ENCODE measurements at places on chromosomes 3 and 15.
A peak's percentile ranks its signal among the peaks of the same experiment; 100 is the strongest.

DNA sequence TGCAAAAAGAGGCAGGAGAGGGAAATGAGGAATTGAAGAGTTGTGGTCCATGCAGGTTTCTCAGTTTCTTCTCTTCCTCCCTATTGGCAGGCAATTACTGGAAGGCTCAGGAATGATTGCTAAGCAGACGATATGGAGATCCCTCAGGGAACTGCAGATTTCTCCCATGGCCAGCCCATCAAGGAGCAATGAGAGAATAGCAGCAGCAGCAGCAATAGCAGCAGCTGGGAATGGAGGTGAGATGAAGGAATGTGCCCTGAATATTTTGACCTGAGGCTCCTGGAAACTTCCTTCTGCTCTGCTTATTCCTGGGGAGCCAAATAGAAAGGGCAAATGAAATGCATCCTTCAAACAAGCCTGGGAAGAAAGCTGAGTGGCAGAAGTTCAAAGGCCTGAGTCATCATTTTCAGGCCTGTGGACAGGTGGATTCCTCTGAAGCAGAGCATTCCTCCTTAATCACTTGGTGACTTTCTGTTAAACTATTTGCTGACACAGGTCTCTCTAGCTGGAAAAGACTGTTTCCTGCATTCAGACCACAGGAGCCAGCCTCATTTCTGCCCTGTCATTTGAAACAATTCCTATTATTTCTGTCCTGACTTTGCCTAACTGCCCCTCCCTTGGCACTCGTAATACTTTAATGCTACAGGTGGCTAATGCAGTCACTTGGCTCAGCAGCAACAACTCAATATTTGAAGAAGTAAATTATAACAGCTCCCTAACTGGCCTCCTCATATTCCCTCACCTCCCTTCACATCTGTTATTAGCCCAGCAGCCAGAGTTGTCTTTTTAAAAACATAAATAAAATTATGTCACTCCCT lies 146.9 kb upstream of the GADL1 start:
- no peak for DNase-seq

GRCh38 chr3:126442856-126443242 lies 32.8 kb downstream of the ZXDC start:
- no peak for DNase-seq

DNA sequence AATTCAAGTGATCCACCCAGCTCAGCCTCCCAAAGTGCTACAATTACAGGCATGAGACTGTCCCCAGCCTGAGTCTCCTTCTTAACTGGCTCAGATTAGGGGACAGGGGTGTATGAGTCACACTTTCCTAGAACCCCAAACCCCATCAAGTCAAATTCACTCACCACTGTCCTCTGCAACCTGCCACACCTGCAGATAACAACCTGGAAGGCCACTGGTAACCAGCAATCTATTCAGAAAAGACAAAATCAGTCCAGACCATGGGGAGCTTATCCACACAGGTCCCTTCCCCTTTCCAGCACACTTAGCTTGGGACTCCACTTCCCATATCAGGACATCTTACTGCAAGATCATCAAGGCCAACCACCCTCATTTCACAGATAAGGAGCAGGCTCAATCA lies 6.4 kb downstream of the WDR73 start:
- DNase-seq: no peak

- no peak for DNase-seq
Observed at GRCh38 chr3:13638927-13639326, 90.0 kb downstream of the FBLN2 start.

DNA sequence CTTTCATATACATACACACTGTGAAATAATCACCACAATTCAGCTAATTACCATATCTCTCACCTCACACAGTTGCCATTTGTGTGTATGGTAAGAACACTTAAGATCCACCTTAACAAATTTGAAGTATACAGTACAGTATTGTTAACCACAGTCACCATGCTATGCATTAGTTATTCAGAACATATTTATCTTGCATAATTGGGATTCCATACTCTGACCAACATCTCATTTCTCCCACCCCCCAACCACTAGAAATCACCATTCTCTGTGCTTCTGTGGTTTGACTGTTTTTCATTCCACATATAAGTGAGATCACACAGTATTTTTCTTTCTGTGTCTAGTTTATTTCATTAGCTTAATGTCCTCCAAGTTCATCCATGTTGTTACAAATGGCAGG lies 247.7 kb upstream of the CTNNB1 start:
- DNase-seq: no peak

DNA sequence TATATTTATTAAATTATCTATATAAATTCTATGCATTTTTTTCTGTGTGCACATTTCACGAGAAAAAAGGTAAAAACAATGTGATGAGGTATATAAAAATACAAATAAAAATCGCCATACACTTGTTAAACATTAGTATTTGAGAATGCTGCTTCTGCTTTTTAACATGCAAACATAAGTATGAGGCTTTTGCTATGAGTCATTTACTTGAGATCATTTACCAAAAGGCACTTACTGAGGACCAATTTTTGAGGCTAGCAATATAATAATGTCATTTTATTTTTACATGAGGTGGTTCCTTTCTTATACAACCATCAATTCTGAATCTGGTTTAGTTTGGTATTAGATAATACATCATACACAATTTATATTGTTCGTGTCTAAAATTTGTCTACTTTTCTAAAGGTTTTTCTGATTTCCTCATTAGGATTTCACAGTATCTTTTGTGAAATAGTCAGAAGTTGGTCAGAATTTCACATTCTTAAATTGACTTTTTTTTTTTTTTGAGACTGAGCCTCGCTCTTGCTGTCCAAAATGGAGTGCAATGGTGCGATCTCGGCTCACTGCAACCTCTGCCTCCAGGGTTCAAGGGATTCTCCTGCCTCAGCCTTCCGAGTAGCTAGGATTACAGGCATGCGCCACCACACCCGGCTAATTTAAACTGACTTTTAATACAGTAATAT lies 25.6 kb downstream of the DCUN1D1 start:
- DNase-seq: no peak

GRCh38 chr3:89332793-89333192 lies 225.4 kb downstream of the EPHA3 start:
- DNase-seq: no peak

GRCh38 chr3:97464035-97464434 lies 300.5 kb upstream of the ARL6 start:
- DNase-seq: no peak

DNA sequence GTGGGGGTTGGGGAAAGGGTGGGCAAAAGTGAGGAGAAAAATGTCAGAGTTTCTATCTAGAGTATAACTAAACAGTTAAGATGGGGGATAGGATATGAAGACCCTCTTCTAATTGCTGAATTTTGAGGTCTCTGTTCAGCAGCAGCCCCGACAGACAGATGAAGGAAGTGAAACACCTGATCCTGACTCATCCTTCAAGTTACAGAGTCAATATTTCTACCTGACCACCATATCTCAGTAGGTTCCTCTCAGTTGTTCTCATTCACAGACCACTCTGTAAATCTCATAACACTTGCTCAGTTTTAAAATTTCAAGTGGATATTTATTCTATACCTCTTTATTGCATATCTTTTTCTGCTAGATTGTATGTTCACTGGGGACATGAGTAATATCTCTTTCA lies 69.5 kb downstream of the CCDC54 start:
- DNase-seq: no peak

GRCh38 chr15:60316961-60317360 lies 80.8 kb downstream of the ANXA2 start:
- DNase-seq: no peak

DNA sequence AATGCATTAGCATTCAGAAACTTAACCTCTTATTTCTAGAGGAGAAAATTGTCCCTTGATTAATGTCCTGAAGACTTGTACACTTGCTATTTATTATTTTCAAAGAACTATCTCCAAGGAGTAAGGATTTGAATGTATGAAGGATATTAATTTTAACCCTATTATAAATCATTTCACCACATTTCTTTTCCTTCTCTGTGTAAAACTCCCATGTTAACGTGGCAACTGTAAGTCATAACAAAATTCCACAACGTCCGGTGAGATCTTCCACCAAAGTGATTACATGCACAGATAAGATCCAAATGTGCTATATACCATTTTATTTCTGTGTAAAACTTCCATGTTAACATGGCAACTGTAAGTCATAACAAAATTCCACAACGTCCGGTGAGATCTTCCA lies 229.1 kb upstream of the ARHGEF26 start:
- no peak for DNase-seq

- DNase-seq: no peak
Observed at GRCh38 chr3:149667576-149667975, 9.8 kb upstream of the WWTR1 start.

DNA sequence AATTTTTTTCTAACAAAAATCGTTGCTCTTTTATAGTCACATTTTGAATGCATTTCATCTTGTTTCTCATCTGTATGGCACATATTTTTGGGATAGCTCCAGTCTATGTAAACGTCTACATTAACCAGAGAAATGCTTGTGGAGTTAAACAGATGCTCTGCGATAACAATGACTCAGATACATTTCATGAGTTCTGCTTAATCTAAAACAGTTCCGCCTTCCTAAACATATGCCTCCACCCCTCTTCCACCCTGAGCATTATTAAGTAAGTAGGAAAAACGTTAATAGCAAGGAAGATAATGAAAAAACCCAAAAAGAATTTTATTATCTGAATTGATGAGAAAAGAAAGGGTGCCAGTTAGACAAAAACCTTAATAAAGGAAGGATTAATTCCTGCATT lies 396.1 kb downstream of the TUSC7 start:
- no peak for DNase-seq

- DNase-seq: no peak
Observed at GRCh38 chr15:85688711-85689110, 106.0 kb downstream of the KLHL25 start.

DNA sequence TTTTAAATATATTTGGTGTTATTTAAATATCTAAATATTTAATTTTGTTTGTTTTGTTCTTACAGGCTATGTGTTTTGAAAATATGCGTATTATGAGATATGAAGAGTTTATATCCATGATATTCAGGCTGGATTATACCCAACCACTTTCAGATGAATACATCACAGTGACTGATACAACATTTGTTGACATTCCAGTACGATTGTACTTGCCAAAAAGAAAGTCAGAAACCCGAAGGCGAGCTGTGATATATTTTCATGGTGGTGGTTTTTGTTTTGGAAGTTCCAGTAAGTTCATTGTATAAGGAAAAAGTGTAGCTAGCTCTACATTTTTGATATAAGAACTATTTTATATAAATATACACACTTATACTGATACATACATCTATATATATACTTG lies 6.9 kb downstream of the AADACL2 start:
- DNase-seq: no peak

DNA sequence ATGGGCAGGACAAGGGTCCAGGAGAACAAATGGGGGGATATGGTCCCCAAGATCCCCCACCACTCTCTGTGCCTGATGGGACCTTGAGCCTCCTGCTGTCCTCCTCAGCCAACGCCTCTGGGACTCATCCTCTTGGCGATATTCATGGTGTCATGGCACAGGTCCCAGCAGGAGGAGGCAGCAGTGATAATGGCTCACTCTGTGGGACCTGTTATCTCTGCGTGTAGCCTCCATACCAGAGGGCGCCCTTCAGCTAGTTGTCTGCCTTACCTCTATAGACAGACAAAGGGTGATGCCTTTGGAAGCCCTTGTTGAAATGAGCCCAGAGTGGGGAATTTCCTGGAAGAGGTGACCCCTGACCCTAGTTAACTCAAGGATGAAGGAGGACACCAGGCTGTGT lies 7.4 kb downstream of the ZBTB47 start:
- DNase-seq: peak; percentile 10

DNA sequence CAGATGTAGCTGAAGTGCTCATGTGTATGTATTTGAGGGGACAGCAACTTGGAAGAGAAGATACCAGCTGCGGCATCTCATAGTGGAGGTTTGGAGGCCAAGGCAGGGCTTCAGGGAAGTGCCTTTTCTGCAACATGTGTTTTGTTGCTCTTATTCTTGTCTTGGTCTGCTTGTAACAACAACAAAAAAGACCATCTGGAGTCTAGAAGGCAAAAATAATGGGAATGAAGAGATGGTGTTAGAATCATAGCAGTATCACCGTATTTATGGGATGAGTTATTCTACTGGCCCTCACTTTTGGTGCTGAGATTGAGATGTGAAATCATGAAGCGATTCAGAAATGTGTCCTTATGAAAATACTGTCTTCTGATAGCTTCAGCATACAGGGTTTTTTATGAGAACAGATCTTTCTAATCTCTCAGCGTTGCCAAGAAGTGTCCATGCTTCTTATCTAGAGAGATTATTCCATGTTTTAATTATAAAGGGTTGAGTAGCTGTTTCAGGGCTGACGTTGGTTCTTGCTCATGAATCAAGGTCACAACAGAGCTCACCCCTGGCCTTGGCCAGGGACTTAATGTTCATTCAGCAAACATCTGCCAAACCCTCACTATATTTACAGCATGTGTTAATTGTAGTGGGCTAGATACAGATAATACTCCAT lies 58.0 kb downstream of the ITPR1 start:
- no peak for DNase-seq

- no peak for DNase-seq
Observed at GRCh38 chr3:155088706-155089345, 8.7 kb downstream of the MME start.

GRCh38 chr3:75136100-75136897 lies 521.8 kb upstream of the CNTN3 start:
- DNase-seq: no peak

DNA sequence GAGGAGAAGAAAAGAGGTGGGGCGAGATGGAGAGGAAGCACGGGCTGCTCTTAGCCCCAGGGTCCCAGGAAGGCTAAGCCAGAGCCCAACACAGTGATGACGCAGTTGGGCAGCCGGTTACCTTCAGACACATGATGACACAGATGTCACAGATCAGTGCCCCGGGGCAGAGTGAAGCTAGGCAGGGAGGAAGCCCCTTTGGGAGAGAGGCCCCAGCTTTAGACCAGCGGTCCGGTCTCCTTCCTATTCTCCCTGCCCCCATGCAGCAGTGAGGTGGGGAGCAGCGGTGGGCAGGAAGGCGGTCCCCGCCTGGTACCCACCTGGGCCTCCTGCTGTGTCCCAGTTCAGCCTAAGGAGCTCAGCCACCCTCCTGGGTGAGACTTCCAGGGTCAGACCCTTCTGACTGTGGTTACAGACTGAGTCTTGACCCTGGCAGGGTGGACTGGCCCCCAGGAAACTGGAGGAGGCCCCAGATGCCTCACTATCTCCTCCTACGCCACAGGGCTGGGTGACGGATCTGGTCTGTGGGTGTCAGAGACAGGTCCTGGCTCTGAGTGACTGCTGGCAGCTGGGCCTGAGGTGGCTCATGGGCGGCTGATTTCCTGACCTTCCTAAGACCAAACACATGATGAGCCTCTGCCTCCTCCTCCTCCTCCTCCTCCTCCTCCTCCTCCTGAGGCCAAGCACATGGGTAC lies 38.8 kb upstream of the LINGO1 start:
- no peak for DNase-seq
